ENCODE measurements at places on chromosomes 13 and 19.
A peak's percentile ranks its signal among the peaks of the same experiment; 100 is the strongest.

- no peak for DNase-seq
Measured at GRCh38 chr19:49182848-49183375, 25.3 kb downstream of the TRPM4 start.

GRCh38 chr19:10718205-10719196, 622 bp downstream of the DNM2 start:
- no peak for DNase-seq

- DNase-seq = no peak
Measured at GRCh38 chr19:29092712-29093552, 120.0 kb downstream of the UQCRFS1 start.

- DNase-seq = no peak
Measured at GRCh38 chr13:79034341-79034740, 371.7 kb downstream of the RBM26 start.

GRCh38 chr13:55084630-55085029, 2056.0 kb downstream of the OLFM4 start:
- no peak for DNase-seq

- DNase-seq = no peak
Measured at GRCh38 chr13:48945626-48946025, 30.1 kb upstream of the FNDC3A start.

DNA sequence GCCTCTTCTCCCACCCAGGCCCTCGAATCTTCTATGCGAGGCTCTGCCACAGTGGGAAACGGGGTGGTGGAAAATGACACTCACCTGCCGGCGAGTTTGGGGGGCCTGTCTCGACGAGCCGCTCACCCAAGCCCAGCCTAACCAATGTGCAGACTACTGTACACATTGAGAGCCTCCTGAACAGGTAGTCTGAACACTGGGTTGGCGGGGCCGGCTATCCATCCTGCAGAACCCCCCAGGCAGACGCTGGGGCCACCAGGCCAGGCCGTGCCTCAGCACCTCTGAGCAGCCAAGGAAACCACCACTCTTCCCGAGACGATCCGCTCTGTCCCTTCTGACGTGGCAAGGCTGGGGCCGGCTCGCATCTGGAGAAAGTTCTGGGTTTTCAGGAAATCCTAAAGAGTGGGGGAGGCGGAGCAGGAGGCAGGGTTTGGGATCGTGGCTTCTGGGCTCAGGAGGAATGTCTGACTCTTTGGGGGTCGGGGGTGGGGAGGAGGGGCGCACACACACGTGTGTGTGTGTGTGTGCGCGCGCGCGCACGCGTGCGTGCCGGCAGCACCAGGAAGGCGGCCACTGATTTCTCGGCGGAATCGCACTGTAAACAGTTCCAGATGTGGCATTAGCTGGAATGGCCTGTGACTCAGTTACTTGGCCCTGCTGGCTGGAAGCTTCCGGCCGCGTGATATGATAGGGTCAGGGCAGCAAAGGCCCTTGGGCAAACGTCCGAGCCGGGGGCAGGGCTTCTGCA, 18.5 kb downstream of the TMED1 start:
- DNase-seq = no peak

DNA sequence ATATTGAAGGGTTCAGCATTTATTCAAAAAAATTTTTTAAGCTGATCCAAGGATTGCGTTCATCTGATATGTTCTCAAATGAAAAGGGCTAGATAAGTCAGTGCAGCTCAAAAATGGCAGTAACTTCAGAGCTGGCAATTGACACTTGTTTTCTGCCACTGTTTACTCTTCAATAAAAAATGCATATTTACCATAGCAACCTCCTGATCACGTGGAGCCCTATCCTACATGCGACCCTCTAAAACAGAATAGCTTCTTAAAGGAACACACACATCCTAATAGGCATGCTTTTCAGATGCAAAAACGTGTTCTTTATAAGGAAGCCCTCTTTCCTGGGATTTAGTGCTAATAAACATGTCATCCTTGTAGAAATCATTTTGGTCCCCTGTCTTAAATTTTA, 150.2 kb downstream of the ZNF536 start:
- DNase-seq = no peak

DNA sequence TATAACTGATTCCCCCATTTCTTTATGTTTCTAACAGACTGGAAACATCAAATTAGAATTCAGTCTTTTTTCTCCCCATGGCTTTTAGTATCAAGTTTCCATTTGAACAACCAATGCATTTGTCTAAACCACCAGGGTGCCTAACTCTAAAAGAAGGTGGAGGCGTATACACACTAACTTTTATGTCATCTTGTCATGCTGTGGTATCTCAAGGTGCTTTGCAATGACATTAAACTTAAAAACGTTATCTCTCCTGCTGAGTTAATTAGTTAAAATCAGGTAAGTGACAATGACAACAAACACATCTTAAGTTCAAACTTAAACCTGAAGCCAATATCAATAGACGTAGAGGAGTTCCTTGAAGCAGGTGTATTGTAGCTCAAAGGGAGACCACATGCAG, 1001.7 kb downstream of the PCDH17 start:
- no peak for DNase-seq

DNA sequence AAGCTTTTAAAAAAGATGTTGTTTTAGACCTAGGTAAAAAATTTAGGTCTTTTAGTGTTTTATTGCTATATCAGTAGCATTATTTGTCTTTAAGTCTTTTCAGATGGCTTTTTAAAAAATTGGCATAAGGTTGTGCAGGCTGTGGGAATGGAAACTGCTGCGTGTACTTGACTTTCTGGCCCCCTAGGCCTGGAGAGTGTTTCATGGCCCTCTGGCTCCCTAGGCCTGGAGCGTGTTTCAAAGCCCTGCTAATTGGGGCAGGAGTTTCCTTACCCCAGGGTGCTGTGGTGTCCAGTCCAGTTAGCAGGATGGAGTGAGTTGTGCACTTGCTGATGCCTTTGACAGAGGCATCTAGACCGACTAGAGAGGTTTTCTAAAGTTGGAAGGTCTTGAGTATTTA, 23.8 kb downstream of the PRAM1 start:
- no peak for DNase-seq

- DNase-seq = no peak
Measured at GRCh38 chr19:50478901-50479715, 2.5 kb upstream of the GARIN5A start.

- DNase-seq = no peak
Measured at GRCh38 chr19:6528544-6529121, 2.2 kb upstream of the TNFSF9 start.

- no peak for DNase-seq
Measured at GRCh38 chr13:49258089-49258796, 10.5 kb downstream of the CDADC1 start.

DNA sequence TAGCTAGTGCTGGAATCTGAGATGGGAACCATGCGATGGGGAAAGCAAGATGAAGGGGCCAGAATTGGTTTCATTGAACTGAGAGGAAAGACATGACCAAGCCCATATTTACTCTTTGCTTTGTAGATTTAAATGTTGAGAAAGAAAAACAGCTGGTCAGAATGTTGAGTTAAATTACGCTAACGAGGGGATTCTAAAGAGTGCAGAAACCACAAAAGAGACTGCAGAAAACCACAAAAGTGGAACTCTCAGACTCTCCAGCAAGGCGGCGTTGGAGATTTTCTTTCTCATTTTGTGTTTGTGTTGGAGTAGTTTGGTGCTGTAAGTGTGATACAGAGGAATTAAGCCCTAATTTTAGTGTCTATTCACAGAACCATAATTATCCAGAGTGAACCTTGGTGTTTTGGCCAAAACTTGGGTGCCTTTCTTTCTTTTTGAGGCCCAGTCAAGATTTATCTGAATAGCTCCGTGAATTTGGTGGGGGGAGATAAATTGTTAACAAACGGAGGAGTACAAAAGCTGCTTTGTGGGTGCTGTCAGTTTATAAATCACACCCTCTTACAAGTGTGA, 26.3 kb downstream of the SAE1 start:
- DNase-seq = no peak

- no peak for DNase-seq
Measured at GRCh38 chr13:31908696-31909411, 122.7 kb upstream of the FRY start.

- DNase-seq = no peak
Measured at GRCh38 chr13:74674720-74675119, 540.5 kb upstream of the KLF12 start.

DNA sequence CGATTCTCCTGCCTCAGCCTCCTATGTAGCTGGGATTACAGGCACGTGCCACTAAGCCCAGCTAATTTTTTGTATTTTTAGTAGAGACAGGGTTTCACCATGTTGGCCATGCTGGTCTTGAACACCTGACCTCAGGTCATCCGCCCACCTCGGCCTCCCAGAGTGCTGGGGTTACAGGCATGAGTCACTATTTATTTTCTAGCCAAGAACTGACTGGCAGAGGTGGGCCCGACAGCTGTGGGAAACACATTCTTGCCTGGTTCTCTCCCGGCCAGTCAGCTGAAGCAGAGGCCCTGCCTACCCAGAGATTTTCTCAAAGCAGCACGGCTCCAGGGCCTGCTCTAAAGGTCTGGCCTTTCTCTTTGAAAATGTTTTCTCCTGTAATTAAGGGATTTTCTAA, 108.0 kb downstream of the KCTD15 start:
- no peak for DNase-seq

GRCh38 chr19:8575467-8575997, 1.7 kb downstream of the MYO1F start:
- DNase-seq = peak; percentile 22

GRCh38 chr13:33270895-33271538, 14.5 kb downstream of the STARD13 start:
- no peak for DNase-seq

- DNase-seq = no peak
Measured at GRCh38 chr13:106601489-106601888, 33.6 kb upstream of the ARGLU1 start.

- DNase-seq = no peak
Measured at GRCh38 chr19:23528376-23528775, 133.1 kb upstream of the ZNF91 start.

GRCh38 chr13:60727140-60727539, 330.1 kb downstream of the TDRD3 start:
- no peak for DNase-seq

- peak; percentile 37 for DNase-seq
Measured at GRCh38 chr13:101570410-101570809, 117.9 kb downstream of the ITGBL1 start.

- no peak for DNase-seq
Measured at GRCh38 chr13:83824560-83824959, 57.7 kb downstream of the SLITRK1 start.

GRCh38 chr13:112638919-112639318, 50.9 kb upstream of the ATP11A start:
- DNase-seq = no peak

GRCh38 chr19:33297401-33298145, 4.8 kb downstream of the CEBPA start:
- no peak for DNase-seq

GRCh38 chr13:44413095-44413494, 39.5 kb downstream of the SERP2 start:
- DNase-seq = no peak

DNA sequence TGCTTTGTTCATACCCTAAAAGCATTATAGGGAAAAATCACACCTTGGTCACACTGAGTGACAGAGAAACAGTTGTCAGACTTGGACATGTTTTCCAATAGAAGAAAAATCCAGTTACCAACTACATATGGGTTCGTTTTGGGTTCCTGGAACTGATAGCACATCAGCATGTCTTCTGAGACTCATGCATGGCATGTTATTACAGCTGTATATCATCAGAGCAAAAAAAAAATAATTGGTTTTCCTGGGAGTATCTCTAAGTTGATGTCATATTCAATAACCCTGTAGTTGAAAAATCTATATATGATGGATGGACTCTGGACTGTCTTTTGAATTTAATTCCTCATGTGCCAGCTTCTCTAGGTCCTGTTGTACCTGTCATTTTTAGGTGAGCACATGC, 211.6 kb downstream of the DNAJC15 start:
- DNase-seq = no peak

DNA sequence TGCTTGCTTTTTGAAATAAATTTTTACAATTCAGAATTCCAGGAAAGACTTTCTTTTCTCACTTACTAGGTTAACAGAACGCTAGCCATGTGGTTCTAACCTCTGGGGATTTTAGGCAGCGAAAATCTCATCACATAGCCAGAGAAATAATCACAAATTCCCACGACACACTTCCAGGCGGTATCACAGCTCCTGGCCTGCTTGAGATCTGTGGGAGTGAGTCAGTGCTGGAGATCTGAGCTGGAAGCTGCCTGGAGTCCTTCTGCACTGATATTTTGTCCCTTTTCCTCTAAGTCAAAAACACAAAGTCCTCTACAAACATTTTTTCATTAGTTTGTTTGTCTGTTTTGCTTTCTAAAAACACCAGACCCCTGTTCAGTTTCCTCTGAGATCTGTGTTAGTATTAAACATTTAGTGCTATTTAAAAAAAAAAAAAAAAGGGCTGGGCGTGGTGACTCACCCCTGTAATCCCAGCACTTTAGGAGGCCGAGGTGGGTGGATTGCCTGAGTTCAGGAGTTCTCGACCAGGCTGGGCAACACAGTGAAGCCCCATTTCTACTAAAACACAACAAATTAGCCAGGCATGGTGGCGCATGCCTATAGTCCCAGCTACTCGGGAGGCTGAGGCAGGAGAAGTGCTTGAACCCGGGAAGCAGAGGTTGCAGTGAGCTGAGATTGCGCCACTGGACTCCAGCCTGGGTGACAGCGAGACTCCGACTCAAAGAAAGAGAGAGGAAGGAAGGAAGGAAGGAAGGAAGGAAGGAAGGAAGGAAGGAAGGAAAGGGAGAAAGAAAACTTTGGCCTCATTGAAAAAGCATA, 12.2 kb upstream of the UBE2L5 start:
- DNase-seq = no peak

DNA sequence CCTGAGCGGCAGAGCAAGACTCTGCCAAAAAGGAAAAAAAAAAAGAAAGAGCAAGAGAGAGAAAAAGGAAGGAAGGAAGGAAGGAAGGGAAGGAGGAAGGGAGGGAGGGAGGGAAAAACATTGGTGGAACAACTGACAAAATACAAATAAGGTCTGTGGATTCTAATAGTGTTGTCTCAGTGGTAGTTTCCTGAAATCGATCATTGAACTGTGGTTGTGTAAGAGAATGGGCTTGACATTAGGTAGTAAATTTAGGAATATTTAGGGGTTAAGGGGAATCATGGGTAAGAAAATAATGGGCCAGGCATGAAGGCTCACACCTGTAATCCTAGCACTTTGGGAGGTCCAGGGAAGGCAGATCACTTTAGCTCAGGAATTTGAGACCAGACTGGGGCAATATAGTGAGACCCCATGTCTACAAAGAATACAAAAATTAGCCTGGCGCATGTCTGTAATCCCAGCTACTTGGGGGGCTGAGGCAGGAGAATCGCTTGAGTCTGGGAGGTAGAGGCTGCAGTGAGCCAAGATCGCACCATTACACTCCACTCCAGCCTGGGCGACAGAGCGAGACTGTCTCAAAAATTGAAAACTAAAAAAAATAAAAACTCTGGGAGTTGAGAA, 14.5 kb downstream of the PHLDB3 start:
- no peak for DNase-seq

GRCh38 chr13:69204620-69205019, 903.0 kb upstream of the ATXN8OS start:
- no peak for DNase-seq
